ENCODE measurements at places on chromosomes 5 and 9. TPM values are rescaled to one million over a fixed set of nuclear protein-coding genes. Genes with fewer than 3 reads are reported as not detected.

DNA sequence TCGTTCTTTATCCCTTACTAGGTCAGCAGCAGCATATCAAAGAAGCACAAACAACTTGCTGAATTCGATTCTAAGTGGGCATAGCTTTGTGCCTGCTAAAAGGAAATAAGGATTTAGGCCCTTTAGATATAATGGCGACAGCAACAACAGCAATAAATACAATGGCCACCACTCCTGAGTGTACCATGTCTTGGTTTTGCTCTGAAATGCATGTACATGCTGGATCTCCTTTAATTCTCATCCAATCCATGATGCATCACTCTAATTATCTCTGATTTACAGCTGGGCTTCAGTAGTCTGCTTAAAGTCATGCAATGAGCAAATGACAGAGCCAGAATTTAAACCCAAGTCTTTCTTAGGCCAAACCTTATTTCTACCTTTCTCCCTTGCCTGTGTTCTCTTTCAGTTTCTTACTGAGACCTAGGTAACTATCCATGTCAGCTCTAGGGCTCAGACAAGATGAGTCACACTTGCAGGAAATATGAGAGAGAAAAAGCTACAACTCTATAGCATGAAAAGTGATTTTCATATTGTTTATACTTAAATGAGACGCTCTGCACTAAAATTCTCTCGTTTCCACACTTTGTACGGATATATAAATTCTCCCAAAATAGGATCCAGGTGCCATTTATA is 111.8 kb downstream of the HMHB1 start:
- no peaks in the 10 kb centered on the region for H3K4me1 ChIP-seq
- no peak overlapping the region for H3K4me3 ChIP-seq
- no peaks in the 10 kb centered on the region for H3K27me3 ChIP-seq
- no peak overlapping the region for H3K27ac ChIP-seq
- no peaks in the 10 kb centered on the region for H3K36me3 ChIP-seq

GRCh38 chr5:55852503-55852902 is 1.3 kb downstream of the IL31RA start:
- no peak overlapping the region for H3K27ac ChIP-seq
- H3K36me3 ChIP-seq, result no peaks in the 10 kb centered on the region
- no peak overlapping the region for H3K4me3 ChIP-seq
- no peak for DNase-seq
- peaks cover 6% of the 10 kb centered on the region for H3K4me1 ChIP-seq

DNA sequence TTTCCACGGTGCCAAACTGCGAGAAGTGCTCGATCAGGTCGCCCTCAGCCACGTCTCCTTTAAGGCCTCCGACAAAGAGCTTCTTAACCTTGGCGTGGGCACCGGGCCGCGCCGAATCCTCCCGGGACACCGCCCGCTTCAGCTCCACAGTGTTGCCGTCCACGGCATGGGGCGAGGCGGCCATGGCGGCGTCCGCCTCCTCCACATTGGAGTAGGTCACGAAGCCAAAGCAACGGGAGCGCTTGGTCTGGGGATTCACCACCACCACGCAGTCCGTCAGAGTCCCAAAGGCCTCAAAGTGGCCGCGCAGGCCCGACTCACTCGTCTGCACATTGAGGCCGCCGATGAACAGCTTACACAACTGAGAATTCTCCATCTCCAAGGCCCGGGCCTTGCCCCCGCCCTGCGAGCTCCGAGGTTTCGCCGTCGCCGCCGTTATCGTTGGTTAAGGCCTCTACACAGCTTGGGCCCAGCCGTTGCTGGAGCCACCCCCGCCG is 424 bp downstream of the HNRNPA0 start:
- no peaks in the 10 kb centered on the region for H3K36me3 ChIP-seq
- peak overlapping the region; percentile 86 for H3K4me3 ChIP-seq
- DNase-seq, result peak; percentile 33
- H3K4me1 ChIP-seq, result peaks cover 2% of the 10 kb centered on the region
- peak overlapping the region; percentile 97 for H3K27ac ChIP-seq

DNA sequence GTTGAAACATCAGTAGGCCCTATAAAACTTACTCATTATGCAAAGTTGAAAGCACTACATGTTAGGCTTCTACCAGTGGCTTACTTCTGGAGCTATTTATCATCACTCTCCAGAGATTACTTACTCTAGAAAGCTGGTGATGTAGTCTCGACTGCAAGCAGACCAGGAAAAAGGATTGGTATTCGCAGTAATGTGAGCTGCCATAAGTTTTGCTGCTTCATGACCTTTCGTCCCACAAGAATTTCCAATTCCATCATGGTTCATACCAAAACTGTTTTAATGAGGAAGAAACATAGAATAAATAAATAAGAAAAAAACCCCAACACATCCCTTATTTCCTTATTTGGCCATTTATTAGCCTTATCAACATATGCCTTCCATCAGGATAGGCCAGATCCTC is 181.9 kb downstream of the ADAMTS6 start:
- H3K27ac ChIP-seq, result no peak overlapping the region
- H3K4me3 ChIP-seq, result no peak overlapping the region
- DNase-seq, result no peak
- no peaks in the 10 kb centered on the region for H3K4me1 ChIP-seq
- H3K27me3 ChIP-seq, result no peaks in the 10 kb centered on the region

GRCh38 chr9:122263699-122264349 is 816 bp downstream of the RBM18 start:
- H3K27ac ChIP-seq, result peak overlapping the region; percentile 79
- H3K27me3 ChIP-seq, result no peaks in the 10 kb centered on the region
- H3K4me3 ChIP-seq, result peak overlapping the region; percentile 88
- H3K36me3 ChIP-seq, result peaks cover 27% of the 10 kb centered on the region

- no peaks in the 10 kb centered on the region for H3K4me1 ChIP-seq
- H3K36me3 ChIP-seq, result no peaks in the 10 kb centered on the region
Observed at GRCh38 chr5:16536818-16537217, 71.2 kb upstream of the ZNF622 start.

DNA sequence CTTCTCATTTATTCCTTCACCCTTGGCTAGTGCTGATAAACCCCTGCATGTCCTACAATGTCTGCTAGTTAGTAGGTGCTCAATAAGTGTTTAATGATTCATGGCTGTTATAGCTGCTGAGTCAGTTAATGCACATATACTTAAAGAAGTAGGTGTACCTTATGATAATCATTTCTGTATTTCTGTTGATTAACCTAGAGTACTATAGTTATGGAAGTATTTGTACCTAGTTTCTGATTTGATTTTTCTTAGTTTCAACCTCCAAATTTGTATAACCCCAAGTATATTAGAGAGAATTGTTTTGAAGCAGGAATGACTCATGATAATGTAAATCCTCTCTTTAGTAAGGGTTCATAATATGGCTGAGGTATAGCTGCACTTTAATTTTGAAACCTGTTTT is 8.9 kb downstream of the SMAD5 start:
- no peak overlapping the region for H3K4me3 ChIP-seq
- H3K27ac ChIP-seq, result no peak overlapping the region
- H3K27me3 ChIP-seq, result no peaks in the 10 kb centered on the region
- H3K36me3 ChIP-seq, result no peaks in the 10 kb centered on the region
- H3K4me1 ChIP-seq, result no peaks in the 10 kb centered on the region

DNA sequence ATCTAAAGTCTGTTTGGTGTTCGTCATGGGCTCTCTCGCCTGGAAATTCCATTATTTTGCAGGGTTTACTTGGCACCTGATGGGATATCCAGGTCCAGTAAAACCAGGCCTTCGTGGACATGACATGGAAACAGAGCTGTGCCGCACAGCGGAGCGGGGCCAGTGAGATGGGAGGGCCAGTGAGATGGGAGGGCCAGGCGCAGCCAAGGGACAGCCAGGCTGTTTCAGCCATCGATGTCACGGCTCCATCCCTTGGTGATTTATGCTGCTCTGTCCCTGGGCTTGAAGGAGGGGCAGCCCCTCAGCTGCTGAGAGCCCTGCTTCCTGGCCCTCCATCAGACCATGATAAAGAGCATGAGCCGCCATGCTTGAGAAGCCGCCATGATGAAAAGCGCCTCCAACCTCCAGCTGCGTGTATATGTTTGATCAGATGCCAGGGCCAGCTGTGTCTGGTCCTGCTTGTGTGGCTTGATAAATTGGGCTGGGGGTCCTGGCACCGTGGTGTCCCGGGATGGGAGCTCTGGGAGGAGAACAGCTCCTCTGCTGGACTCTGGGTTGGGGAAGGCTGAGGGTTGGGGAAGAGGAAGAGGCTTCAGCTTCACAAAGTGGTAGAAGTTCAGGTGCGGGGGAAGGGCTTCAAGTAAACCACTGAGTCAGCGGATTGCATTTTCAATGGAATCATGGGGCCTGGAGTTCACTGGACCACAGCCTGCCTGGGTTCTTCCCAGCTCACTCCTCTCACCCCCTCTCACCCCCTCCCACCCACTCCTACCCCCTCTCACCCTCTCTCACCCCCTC is 6.1 kb upstream of the COL5A1 start:
- no peaks in the 10 kb centered on the region for H3K36me3 ChIP-seq
- H3K27me3 ChIP-seq, result no peaks in the 10 kb centered on the region
- no peak overlapping the region for H3K4me3 ChIP-seq
- no peak overlapping the region for H3K27ac ChIP-seq
- no peak for DNase-seq

DNA sequence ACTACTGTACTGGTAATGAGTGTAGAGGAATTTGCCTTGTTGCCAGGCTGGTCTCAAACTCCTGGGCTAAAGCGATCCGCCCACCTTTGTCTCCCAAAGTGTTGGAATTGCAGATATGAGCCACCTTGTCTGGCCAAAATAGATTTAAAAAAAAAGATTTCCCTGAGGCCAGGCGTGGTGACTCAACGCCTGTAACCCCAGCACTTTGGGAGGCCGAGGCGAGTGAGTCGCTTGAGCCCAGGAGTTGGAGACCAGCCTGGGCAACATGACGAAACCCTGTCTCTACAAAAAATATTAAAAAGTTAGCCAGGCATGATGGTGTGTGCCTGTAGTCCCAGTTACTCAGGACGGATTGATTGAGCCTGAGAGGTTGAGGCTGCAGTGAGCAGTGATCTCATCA is 62.5 kb downstream of the IPO11 start:
- no peak overlapping the region for H3K4me3 ChIP-seq
- no peak overlapping the region for H3K27ac ChIP-seq
- no peaks in the 10 kb centered on the region for H3K36me3 ChIP-seq

DNA sequence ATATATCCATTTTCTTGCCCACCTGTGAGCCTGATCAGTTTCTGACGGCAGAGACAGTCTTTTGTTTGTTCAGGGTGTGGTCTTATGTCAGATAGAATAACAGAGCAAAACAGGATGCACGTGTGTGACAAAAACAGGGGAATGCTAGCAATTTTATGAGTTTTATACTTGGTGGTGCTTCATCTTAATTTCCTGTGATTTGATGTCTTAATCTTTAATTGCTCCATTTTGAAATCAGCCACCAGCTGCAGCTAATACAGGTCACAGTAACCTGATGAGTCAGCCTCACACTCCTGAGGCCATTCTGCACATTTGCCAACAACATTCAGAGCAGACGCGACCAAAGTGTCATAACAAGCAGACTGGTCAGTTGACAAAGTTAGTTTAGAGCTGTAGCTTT is 42.3 kb upstream of the JMY start:
- no peaks in the 10 kb centered on the region for H3K36me3 ChIP-seq
- H3K27me3 ChIP-seq, result no peaks in the 10 kb centered on the region
- no peak overlapping the region for H3K4me3 ChIP-seq
- no peak overlapping the region for H3K27ac ChIP-seq

DNA sequence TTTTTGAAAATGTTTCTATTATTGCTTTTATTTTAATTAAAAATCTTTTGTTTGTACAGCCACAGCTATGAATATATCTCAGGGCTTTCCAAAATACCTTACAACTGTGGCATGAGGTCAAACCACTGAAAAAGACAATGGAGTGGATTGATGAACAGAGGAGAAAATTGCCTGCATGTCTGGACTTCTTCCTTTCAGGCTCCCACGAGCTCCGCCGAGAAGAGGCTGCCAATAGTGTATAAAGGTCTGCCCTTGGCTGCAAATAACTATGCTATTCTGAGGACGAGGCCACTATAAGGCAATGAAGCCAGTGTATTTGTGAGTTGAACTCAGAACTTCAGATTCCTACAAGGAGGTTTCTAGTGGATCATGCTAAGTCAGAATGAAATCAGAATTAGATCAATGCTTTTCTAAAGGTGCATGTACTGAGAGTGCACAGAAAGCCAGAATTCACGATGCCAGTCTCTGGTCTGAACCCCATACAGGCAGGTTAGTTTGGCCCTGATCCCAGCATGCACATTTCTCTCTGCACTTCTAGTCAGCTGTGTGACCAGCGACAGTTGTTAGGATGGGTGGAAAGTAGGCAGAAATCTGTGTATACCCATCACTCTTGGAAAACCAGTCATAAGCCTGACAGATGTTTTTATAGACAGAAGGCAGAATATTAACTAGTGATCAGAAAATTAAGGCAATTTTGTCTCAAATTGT is 42.7 kb upstream of the PLPP1 start:
- H3K4me3 ChIP-seq, result no peak overlapping the region
- H3K4me1 ChIP-seq, result no peaks in the 10 kb centered on the region
- H3K27me3 ChIP-seq, result no peaks in the 10 kb centered on the region

DNA sequence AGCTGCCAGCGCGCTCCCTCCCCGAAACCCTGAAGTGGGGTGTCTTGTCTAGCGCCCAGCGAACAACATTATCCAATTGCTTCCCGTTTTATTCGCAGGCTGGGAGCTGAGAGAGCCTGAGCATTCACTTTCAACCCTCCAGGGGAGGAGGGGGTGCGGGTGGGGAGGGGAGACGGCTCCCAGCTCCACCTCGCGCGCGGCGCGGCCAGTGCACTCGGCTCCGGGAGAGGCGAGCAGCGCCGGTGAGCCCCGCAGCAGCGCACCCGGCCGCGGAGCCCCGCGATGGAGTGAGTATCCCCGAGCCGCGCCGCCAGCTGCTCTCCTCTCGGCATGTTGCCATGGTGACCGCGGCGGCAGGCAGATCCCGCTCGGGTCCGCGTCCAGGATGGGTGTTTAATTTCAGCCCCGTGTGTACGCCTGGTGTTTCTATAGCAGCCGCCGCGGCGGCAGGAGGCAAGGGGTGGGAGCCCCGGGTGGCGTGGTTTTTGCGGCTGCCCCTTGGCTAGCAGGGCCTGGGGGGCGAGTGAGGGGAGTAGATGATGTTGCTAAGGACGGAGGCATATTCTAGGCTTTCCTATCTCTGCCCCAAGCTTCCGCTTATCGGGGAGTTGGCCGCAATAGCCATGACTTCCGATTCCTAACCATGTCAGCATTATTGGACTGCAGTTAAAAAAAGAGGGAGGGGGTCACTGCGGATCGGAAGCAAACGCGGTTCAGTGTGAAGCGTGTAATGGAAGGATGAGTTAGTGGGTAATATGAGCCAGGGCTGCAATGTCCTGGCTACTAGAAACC is 139.2 kb upstream of the PALM2AKAP2 start:
- no peaks in the 10 kb centered on the region for H3K36me3 ChIP-seq
- DNase-seq, result no peak
- peak overlapping the region; percentile 11 for H3K4me3 ChIP-seq
- no peaks in the 10 kb centered on the region for H3K4me1 ChIP-seq

GRCh38 chr9:91361291-91362050 is at the start of gene AUH:
Gene AUH (minus strand): TSS chr9:91361918. CDS start chr9:91361889, 29 bp downstream.
- H3K27ac ChIP-seq, result no peak within 1 kb of the TSS
- H3K4me1 ChIP-seq, result peaks cover 9% of the 10 kb centered on the region
- DNase-seq, result peak; percentile 88
- no peaks in the 10 kb centered on the region for H3K27me3 ChIP-seq

DDX41 gene
- total RNA-seq, result 78.0 TPM

XPA gene
- 19.5 TPM for total RNA-seq

All from thymus (tissue), 14 donors.